ENCODE measurements at places on chromosomes 12 and 14. TPM values are rescaled to one million over a fixed set of nuclear protein-coding genes. Genes with fewer than 3 reads are reported as not detected.

The AQP2 gene
- polyA plus RNA-seq: not detected

The FGD6 gene
- 2.4 TPM for polyA plus RNA-seq

The ETFBKMT gene
- 1.3 TPM for polyA plus RNA-seq

The TXNDC16 gene
- polyA plus RNA-seq: 1.6 TPM

The CCDC197 gene
- not detected for polyA plus RNA-seq

The PTHLH gene
- polyA plus RNA-seq: 0.28 TPM

The AGAP2 gene
- 1.4 TPM for polyA plus RNA-seq
